GM04504 (cell line): ENCODE measurements at places on chromosomes 5 and 9.

GRCh38 chr9:2208991-2209390 is 193.8 kb downstream of the SMARCA2 start:
- DNase-seq = no peak

DNA sequence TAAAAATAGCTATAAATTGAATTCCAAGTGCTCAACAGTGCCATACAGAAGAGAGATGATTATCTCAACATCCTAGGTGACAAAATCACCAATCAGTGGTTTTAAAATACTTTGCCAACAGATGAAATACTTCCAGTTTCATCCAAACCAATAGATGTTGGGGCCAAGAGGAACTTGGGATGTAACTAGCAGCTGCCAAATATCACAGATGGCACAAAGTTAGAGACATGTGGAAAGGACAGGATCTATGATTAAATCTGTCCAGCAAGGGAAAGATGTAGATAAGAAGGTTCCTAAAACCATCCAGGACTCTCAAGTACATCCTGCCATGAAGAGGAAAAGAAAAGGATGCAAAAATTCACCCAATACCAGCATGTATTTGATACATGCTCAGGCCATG is 23.8 kb downstream of the TRPM3 start:
- DNase-seq = no peak

GRCh38 chr9:2621722-2622460 is at the start of gene VLDLR:
VLDLR (plus strand) TSS chr9:2621787; CDS start chr9:2622190, 403 bp downstream.
- no peak for DNase-seq

DNA sequence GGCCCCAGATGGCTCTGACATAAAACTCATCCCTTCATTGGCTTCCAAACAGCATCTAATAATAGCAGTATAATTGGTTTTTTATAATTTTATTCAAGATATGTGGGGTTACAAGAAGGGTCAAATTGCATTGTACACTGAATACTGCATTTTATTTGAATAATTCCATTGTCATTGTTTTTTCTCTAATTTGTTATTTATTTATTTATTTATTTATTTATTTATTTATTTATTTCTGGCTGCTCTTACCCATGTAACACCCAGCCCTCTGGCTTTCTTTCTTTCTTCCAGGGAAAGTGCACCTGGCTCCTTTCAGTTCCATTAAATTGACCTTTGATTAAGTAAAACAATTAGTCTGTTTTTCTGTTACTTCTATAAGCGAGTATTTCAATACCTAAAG is 210.1 kb downstream of the CDH9 start:
- DNase-seq = no peak

- no peak for DNase-seq
Observed at GRCh38 chr5:68375540-68375939, 160.0 kb downstream of the PIK3R1 start.

- DNase-seq = no peak
Observed at GRCh38 chr9:82424599-82425120, 436.1 kb downstream of the SPATA31D1 start.

- DNase-seq = no peak
Observed at GRCh38 chr5:110257971-110258370, 468.5 kb downstream of the TMEM232 start.

- peak; percentile 18 for DNase-seq
Observed at GRCh38 chr5:16411741-16412455, 53.7 kb downstream of the ZNF622 start.

DNA sequence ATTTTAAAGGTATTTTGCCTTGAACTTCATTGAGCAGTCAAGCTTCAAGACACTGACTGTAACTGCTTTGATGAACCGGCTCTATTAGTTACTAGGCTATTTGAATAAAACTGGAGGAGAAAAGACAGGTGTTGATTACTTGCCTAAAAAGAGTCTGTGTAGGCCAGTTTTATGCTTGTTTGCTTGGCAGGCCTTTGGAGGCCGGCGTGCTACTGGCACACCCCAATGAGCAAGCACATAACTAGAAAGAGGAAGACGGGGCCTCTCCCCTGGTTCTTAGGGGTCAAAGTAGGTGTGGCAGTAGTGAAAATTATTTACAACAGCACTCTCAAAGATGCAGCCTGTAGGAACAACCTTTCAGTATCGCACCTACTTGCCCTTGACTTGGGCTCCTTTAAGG is 2.1 kb upstream of the ZFR start:
- DNase-seq = no peak

DNA sequence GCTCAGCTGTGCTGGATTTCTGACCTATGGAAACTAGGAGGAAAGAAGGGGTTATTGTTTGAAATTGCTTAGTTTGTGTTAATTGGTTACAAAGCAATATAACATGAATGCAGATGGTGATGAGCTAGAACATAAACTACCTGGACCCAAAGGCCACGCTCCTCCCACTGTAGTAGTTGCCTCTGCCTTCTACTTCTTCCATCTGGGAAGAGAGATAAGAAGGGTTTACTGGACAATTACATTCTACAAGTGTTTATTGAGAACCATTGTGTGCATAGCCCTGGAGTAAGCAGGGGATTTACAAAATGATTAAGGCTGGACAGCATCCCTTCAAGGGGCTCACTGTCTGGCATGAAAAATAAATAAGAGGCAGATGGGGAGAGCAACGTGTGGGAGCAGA is 355.3 kb upstream of the TRPC7 start:
- DNase-seq = no peak

DNA sequence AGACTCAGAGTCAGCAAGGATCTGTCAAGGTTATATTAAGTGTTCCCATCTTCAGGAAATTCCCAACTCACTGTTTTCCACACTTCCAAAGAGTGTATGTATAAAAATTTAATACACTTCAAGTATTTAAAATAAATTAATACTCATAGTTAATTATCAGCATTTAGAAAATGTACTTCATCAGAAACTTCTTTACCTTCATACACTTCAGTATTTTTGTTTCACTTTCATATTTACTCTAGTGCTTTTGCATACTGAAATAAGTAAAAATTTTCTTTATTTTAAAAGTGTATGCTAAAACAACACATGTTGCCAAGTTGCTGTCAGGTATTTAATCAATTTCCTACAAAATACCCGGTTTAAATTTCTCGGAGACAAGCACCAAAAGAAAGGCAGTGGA is 16.5 kb downstream of the RICTOR start:
- no peak for DNase-seq

DNA sequence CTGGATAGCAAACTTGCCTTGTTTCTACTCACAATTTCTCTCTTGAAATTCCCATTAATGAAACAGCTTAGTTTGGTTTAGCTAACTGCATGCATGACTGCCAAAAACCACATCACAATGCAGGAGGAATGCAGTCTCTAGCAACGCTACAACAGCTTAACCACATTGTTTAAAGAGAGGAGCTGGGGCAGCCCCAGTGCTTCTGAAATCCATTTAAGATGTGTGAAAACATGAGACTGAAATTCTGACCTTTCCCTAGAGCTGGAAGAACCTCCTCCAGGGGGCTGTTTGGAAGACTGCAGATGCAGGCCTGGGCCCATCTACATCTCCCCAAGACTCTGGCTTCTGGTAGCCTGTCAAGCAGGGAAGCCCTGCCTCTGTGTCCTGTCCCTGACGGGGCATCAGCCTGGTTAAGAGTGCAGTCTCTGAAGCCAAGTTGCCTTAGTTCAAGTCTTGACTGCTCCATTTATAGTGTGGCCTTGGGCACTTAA is 157.1 kb downstream of the ZNF462 start:
- peak; percentile 89 for DNase-seq

- DNase-seq = no peak
Observed at GRCh38 chr9:105355781-105356180, 92.1 kb upstream of the FSD1L start.

DNA sequence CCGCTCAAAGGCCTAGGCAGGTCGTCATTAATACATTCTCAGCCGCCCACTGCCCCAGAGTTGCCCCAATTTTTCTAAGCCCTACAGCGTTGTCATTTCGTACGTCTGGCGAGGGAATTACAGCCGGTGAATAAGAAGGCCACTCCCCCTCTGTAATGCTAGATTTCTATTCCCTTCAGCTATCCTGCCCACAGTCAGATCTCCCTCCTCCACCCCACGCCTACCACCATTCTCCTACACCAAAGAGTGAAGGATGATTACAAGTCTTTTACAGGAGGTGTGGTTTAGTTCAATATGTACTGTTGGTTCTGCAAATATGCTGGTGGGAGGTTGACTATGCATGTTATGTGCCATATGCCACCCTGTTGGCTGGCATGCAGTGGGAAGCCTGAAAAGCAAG is 83.7 kb upstream of the SMIM15 start:
- DNase-seq = no peak

- no peak for DNase-seq
Observed at GRCh38 chr5:14702238-14702839, 37.8 kb downstream of the OTULIN start.

- no peak for DNase-seq
Observed at GRCh38 chr9:127457191-127457878, 6.0 kb downstream of the LRSAM1 start.
